H4 (cell line): ENCODE measurements at places on chromosomes 7 and 10. TPM values are rescaled to one million over a fixed set of nuclear protein-coding genes. Genes with fewer than 3 reads are reported as not detected.

- DNase-seq, result peak; percentile 20
Observed at GRCh38 chr7:92835851-92836488, 403 bp downstream of the CDK6 start.

DNA sequence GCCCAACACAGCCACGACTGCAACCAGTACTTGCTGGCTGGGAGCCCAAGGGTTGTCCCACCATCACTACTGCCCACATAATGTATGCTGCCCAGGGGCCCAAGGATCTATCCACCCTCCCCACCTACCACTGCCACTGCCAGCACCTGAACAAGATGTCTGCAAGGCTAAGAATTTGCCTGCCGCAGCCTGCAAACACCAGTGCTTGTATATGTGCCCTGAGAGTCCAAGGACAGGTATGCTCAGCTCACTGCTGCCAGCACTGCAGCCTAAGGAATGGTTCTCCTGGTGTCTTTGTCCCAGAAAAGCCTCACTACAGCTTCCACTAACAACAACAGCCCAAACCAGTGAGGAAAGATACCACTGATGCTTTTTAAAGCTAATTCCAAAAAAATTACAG, 1174.0 kb downstream of the SORCS1 start:
- DNase-seq, result no peak

- DNase-seq, result no peak
Observed at GRCh38 chr7:157520249-157520648, 183.4 kb downstream of the DNAJB6 start.

DNA sequence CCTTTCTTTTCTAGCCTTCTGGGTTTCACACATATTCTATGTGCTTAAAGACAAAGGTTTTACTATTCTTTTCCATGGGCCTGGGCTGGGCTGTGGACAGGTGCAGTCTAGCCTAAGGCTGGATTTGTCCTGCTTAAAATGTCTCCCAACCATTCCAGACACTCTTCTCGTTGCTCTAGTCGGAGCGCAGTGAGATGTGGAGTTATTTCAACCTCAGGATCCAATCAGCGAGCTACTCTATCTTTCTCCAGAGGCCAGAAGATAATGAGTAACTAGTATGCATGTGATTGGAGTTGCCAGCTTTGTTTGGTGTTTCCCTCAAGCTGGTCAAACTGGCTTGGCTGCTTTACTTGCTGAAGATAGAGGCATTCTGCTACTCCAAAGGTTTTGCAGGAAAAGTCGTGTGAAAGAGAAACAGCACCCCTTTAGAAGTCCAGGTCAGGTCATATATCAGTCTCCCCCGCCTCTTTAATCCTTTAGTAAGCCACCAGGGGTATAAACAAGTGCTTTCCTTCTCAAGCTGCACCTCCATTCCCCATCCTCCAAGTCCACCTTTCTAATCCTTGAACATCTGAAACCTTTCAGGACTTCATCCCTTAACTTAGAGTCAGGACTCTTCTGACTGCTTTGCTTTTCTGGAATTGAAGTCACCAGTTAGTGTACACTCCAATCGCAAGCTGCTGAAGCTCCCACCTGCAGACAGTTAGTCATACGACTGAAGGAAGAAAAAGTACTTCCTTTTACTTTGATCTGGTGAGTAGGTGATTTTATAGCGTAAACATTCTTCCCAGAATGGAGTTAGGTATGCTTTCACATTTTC, 78.8 kb downstream of the DNMBP start:
- DNase-seq, result no peak

DNA sequence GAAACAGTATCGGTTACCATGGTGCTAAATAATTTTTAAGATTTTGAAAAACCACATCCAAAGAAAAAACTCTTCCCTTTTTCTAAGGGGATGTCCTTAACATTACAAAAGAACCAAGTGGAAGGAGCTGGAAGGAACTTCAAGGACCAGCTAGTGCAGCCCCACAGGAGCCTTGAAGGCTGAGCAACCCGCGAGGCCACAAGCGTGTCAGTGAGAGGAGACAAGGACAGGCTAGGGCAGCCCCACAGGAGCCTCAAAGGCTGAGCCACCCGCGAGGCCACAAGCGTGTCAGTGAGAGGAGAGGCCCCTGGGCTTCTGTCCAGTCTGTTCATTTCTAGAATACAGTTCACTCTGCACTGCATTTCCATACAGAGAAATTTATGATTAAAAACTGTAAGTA, 80.1 kb upstream of the ATP6V0A4 start:
- DNase-seq, result no peak

- DNase-seq, result no peak
Observed at GRCh38 chr10:86344714-86345161, 21.9 kb downstream of the GRID1 start.

DNA sequence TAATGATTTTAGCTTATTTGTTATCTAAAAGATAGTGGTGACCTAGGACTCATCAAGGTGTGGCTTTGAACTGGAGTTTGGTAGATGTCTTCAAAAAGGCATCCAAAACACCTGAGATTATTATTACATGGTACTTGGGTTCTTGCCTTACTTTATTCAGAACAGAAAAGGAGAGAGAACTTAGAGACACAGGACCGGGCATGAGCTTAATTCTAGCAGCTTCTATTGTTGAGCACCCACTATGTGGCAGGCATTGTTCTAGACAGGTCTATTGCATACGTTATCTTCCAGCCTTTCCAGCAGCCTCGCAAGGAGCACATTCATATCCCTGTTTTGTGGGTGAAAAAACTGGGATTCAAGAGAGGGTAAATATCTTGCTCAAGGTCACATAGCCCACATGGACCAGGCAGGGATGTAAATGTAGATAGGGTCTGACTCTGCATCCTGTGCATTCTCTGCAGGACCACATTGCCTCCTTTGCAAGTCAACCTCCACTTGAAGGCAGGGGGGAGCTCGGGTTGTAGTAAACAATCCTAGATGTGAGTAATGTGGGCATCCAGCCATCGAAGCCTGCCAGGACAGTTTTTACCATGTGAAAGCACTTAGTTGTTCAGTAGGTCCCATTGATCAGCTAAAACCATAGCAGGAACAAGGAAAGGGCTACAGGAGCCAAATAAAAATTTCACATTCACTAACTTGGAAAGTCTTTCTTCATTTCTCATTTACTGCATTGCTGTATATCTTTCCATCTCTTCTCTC, 551.4 kb downstream of the LRMDA start:
- DNase-seq, result no peak

SPDYE5 gene
- not detected in 2 replicates for total RNA-seq
